Left ventricle myocardium superior (tissue), 1 donor: ENCODE measurements at places on chromosomes 2 and 18.
A peak's percentile ranks its signal among the peaks of the same experiment; 100 is the strongest.

- DNase-seq, result no peak
Observed at GRCh38 chr2:39429746-39430145, 7.3 kb downstream of the MAP4K3 start.

DNA sequence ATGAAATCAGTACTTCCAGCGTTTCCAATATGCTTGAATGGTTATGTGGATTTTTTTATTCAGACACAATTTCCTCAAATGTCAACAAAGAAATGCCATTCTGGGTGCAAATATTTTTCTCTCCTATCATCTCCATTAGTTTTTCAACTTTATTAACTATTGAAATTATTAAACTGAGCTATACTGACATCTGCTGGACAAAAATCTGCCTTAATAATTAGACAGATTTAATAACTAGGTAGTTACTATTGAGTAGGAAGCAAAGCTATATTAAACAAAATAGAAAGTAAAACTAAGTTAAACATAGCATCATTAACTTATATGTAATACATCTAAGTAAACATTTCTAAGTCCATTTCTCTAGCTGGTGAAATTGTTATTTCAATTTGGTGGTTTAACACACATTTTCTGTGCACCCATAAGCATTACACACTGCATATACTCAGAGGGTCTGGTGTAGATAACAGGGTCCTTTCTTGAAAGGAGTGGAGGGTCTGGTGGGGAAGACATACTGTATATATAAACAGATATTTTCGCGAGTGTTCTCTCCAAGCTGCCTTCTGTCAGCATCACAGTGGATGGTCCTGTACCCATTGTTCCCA is 77.0 kb downstream of the LANCL1 start:
- DNase-seq, result no peak

- peak; percentile 63 for DNase-seq
Observed at GRCh38 chr2:217972490-217972889, 30.3 kb downstream of the TNS1 start.

DNA sequence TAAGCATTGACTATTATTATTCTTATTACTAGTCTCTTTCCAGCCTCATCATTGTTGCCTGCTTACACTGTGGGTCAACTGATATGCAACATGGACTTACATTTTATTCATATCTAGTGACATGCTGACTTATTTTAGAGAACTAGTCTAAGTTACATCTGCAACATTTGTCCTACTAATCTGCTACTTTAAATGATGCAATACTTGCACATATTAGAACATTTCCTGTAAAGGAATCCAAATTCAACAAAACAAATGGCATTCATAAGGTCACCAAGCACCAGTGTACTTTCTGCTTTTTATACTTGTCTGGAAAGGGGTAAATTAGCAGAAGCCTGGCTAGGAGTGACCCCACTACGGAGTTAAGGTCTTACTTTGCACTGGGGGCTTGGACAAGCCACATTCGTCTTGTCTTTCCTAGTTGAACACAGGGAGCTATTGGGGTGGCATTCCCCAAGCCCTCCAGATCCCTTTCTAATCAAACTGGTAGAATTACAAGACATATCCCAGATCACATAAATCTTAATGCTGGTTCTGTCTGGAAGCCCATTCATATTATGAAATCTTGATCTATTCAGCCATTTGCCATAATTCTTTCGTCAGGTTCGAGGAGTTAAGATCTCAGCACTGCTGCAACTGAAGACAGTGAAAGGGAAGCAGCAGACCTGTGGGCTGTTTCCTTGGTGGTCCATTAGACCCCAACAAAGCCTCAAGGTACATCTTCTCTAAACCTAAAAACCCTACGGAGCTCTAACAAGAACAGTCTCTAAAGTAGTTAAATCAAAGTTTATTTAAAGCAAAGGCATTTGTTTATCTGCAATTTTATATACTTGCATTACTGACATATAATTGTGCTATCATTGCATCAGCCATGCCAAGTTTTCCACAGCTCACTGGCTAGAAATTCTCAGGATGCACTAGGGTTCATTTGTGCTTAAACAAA is 49.9 kb upstream of the RTN4 start:
- DNase-seq, result no peak

DNA sequence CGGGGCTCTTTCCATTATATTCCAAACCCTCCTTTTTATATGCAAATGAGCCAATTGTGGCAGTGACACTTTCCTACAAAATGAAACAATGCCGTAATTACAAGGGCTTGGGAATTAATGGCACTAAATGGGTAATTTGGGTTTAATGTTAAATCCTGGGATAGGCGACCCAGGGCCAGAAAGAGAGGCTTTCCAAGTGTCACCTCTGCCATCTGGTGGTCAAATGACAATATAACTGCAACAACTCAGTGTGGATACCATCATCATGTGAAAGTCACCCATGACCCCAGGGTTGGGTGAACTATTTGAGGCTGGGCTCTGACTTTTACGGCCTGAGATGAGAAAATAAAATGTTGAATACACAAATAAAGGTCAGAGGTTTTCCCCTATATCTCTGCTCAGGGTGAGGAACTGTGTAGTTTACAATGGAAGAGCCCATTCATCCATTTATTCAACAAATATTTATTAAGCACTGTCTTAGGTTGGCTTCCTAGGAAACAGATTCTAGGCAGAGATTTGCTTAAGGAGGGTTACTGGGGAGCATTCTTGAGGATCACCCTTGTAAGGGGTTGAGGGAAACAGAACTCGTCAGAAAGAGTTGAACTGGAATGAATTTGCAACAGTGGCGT is 13.6 kb upstream of the THADA start:
- no peak for DNase-seq

- no peak for DNase-seq
Observed at GRCh38 chr2:73008766-73009135, 62.8 kb downstream of the SFXN5 start.

DNA sequence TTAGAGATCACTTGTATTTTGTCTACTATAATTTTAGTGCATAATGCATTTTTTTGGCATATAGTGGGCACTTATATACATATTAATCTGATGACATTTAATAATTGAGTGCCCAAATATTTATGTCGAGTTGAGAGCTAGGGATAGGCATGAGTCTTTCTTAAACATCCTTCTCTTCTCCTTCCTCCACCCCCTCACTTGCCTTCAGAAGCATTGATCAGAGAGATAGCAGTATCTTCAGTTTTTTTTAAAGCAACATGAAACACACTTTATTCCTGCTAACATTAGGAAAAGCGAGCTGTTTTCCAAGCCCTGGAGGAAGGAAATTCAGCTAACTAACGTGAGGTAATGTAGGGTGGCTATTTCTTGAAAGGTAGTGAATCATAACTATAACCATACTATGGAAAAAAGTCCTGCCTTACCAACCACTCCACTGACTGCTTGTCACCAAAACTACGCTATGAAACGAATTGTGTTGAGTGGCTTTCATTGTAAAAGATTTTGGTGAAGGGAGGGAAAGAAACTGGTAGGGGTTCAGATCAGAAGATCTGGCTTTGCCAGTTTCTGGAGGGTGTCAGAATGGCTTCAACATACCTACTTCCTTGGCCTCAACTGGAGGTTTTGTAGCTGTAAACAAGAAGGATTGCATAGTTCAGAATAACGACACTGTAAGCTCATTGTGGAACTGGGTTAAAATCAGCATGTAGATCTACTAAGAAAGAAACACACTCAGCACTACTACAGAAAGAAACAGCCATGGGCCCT is 2.3 kb upstream of the ITGA4 start:
- no peak for DNase-seq

DNA sequence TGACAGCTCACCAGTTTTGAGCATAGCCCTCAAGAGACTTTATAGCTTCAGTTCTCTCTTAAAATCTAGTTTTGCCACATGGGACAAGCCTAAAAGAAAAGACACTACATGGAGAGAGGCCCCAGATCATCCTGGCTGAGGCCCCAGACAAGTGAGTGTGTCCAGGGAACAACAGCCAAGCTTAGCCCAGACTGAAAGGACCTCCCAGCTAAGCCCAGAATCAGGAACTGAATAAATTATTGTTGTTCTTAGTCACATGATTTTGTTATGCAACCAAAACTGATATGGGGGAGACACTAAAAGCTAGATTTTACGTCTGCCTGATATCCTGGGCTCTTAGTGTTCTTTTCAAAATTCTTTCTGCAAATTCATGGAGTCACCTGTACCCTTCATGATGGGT is 29.3 kb upstream of the LBH start:
- peak; percentile 63 for DNase-seq

- DNase-seq, result no peak
Observed at GRCh38 chr2:29066997-29067605, 7.2 kb downstream of the PCARE start.

GRCh38 chr2:101310090-101310833 is 1.8 kb upstream of the RNF149 start:
- no peak for DNase-seq

GRCh38 chr18:2304378-2305175 is 266.7 kb downstream of the METTL4 start:
- no peak for DNase-seq

DNA sequence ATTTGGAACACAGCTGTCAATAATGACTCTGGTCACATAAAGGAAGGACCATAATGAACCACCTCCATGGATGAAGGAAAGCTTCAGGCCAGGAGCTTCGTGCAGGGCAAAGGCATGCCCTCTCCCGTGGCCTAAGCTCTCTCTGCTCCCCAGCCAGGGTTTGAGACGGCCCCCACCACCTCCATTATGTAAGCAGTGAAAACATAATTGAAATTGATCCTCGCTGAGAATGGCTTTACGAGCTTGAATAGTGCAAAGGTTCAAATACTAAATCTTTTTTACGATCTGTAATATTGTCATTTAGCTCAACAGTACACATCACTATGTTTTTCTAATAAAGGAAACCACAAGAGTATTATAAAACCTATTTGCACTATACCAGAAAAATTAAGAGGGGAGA is 5.2 kb upstream of the EDAR start:
- DNase-seq, result no peak

GRCh38 chr2:189673661-189674373 is 653 bp upstream of the ANKAR start:
- no peak for DNase-seq

GRCh38 chr2:26682155-26682554 is 10.4 kb upstream of the KCNK3 start:
- DNase-seq, result no peak

DNA sequence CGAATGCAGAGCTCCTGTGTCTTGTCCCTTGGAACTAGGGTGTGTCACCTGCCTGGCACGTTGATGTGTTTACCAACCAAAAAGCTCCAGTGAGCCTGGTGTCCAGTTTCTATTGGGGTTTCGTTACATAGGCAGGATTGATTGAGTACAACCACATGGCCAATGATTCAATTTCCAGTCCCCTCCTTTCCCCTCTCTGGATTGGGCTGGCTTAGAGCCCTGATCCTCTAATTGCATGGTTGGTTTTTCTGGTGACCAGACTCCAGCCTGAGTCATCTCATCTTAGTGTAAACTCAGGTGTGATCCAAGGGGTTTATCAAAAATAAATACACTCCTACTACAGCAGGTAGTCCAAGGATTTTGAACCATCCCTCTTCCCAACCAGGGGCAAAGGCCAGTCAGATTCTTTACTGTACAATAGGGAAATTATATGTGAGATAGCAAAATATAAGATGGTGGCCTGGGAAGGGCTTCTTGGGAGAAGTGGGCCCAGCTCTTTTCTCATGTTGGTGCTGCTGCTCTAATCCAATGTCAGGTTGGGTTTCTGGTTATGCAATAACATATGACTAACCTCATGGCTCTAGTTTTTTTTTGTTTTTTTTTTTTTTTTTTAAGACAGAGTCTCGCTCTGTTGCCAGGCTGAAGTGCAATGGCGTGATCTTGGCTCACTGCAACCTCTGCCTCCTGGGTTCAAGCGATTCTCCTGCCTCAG is 64.7 kb upstream of the MGAT5 start:
- DNase-seq, result no peak

- no peak for DNase-seq
Observed at GRCh38 chr2:158723921-158724802, 71.0 kb upstream of the DAPL1 start.

DNA sequence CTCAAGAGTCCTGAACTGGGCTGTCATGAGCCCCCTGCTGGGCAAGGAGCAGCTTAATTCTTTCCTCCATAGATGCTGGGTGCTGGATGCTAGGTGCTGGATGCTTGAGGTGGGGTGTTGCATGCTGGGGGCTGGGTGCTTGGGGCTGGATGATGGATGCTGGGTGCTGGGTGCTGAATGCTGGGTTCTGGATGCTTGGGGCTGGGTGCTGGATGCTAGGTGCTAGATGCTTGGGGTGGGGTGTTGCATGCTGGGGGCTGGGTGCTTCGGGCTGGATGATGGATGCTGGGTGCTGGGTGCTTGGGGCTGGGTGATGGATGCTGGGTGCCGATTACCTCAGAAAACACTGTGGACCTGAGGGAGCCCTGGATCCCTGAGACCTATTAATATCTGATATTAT is 837.7 kb downstream of the GALR1 start:
- DNase-seq, result no peak

- no peak for DNase-seq
Observed at GRCh38 chr2:165494573-165494972, 25.1 kb downstream of the CSRNP3 start.

GRCh38 chr2:157414050-157414449 is 29.8 kb downstream of the CYTIP start:
- DNase-seq, result no peak

DNA sequence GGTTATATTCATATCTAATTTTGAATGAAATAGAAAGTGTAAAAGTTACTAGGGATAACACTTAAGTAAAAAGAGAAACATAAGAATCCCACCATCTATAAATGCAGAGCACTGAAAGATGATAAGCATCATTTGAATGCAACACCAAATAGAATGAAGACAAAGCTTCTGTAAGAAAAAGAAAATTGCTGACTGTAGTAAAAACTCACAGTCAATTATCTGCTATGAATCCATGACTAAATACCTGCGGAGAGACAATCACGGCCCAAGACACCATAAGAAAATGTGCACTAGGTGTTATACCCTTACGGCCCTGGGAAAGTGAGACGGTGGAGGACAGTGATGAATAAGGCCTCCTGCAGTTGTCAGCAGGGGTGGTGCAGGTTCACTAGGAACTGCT is 45.4 kb upstream of the OSR1 start:
- DNase-seq, result no peak

GRCh38 chr2:177084607-177085006 is 128.0 kb upstream of the HNRNPA3 start:
- no peak for DNase-seq

- no peak for DNase-seq
Observed at GRCh38 chr2:58578276-58578675, 337.2 kb upstream of the FANCL start.

DNA sequence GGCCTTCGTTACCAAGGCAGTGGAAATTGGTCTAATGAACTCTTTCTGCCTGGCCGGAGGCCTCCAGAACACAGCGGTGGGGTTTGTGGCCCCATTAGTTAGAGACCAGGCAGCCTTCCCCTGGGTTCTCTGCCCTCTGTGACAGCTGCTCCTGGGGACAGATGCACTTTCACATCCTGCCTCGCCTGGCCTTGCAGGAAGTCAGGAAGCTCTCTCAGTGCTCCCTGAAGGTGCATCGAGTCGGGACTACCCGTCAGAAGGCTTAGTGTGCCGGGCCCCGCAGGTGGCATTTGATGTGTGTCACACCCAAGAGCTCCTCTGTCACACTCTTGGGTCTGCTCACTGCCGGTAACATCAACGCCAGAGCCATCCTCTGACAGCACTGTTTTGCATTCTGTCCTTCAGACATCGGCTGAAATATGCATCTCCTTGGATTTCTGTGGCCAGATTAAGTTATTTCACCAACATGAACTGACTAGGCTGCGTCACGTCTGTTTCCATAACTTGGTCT is 158.3 kb downstream of the LDLRAD4 start:
- no peak for DNase-seq
